ENCODE measurements at places on chromosomes 1 and 21.

DNA sequence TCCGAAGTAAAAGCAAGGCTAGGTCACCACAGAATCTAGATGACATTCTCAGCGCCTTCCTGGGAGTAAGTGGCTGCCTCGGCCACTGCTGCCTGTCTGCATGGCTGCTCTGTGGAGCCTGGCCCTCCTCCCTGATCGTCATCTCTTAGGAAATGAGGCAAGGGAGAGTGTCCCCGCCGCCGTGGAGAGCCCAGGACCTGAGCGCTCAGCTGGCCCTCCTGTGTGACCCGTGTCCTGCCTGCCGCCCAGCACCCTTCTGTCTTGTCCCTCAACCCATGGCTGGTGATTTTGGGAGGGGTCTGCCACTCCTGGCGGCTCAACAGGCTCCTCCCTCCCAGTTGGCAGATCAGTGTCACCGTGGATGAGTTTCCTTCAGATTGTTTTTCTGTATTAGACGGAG lies 156.4 kb upstream of the COL6A1 start:
- DNase-seq: no peak

GRCh38 chr1:98035602-98036002 lies 114.8 kb upstream of the DPYD start:
- peak; percentile 24 for DNase-seq

DNA sequence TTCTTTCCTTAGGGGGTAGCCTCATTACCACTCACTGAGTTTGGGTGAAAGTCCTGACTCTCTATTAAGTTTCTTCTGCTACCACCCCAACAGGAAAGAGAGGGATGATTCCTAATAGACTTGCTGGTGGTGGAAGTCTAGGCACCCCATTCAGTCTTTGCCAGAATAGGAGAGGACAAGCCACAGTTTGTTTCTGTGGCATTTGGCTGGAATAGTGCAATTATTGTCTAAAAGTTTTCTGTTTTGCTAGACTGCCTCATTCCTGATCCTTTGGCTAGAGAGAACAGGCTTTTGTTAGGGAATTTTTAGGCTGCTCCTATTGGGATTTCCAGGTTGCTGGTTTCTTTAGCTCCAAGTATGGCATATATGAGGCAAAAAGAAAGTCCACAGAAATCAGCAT lies 9.9 kb upstream of the HJV start:
- DNase-seq: no peak

DNA sequence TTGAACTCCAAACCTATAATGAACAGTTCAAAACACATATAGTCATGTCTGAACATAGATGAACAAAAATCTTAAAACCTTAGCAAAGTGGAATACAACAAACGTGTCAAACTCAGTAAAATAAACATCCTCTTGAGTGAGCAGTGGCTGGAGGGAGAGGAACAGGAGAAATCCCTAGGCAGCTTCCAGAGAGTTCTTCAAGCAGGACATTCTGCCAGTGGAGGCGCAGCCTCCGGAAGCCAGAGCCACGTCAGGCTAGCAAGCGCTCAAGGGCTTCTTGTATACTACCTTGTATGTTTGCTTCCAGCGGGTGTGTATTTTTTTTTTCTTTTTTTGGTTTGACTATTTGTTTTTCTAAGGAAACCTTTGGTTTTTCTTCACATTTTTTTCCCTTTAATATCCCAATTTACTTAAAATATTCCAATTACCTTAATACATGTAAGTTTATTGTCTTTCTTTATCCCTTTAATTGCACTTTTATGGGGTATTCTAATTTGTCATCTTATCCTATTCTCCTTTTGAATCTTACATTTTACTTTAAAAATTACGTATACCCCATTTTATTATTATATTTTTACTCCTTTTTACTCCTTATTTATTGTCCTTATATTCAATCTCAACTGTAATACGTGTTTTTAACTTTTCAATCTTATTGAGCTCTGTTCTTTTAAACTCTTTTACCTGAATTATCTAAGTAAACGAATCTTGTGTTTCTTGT lies 42.0 kb downstream of the COLGALT2 start:
- no peak for DNase-seq

DNA sequence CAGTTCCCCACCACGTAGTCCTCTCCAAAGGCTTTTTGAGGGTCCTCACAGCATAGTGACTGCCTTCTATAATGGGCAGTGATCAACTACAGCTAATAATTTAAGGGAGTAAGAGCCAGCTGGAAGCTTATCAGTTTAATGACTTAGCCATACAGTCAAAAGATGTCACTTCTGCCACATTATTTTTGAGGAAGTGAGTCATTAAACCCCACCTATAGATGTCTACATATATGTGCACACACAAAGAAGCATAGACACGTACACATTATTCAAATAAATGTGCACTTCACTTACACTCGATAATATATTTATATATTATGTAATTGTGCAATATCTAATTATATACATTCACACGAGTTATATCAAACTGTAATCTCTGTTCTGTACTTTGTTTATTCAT lies 1704.7 kb downstream of the KCNT2 start:
- DNase-seq: no peak

- no peak for DNase-seq
Measured at GRCh38 chr1:214319938-214320337, 39.0 kb downstream of the SMYD2 start.

- DNase-seq: no peak
Measured at GRCh38 chr1:239367196-239367810, 19.1 kb upstream of the CHRM3 start.

GRCh38 chr1:100034470-100034869 lies 64.7 kb downstream of the SLC35A3 start:
- DNase-seq: no peak

DNA sequence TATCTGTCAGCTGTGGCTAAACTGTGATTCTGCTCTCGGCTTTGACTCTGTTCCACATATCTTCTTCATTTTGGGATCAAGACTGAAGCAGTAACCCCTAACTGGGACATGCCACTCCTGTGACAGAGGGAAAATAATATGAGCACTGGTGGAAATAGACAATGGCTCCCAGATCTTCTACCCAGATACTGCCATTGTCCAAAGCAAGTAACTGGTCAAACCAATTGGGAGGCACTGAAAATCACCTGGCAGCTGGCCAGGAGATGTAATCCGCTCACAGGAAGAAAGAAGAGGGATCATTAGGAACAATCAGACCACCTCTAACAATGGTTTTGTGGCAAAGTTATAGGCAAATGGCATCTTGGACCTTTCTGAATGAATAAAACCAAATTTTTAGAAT lies 10.7 kb downstream of the SNX7 start:
- DNase-seq: no peak

DNA sequence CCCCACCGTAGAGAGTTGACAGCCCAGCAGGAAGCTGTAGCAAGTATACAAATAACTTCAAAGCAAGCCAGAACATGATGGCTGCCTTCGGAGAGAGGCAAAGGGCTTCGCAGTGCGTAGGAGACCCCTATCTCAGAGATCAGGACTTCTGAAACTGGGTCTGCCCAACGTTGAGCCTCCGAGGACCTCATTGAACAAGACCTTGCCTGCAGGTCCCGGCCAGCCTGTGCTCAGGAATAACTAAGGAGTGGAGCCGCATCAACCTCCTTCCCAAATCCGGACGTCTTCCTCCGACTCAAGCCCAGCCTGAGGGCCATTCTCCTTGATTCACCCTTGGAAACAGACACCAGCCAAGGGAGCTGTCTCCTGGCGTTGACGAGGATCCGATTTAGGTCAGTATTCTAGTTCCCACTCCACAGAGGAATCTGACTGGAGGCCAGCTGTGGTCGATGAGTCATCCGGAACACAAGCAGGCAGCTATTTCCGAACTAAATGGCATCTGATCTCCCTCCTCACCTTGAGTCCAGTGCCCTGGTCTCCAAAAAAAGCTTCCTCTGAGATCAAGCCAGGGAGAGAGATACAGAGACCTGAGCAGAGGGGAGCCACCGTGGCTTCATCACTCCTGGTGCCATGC lies 166.5 kb upstream of the COA6 start:
- no peak for DNase-seq

GRCh38 chr1:228474507-228474906 lies 12.7 kb upstream of the RNF187 start:
- DNase-seq: no peak

DNA sequence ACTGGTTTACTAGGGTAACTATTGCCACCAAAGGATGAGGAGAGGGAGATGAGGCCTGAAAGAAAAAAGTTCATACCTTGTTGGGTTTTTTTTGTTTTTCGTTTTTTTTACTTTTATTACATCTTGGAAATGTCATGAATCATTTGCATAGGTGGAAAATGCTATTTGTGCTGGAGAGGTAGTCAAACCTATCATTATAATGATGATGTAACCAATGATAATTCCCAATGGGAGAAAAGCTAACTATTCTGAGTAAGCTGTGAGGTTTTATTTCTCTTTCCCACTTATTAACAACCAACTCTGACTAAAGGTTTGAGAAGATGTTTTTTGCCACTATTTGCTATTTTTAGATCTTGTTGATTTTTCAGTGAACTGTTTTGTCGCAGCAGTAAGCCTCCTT lies 29.0 kb downstream of the SH3GLB1 start:
- no peak for DNase-seq

GRCh38 chr1:20578062-20578461 lies 10.8 kb upstream of the CDA start:
- no peak for DNase-seq

GRCh38 chr21:42632771-42633690 lies 20.4 kb upstream of the PDE9A start:
- DNase-seq: no peak

DNA sequence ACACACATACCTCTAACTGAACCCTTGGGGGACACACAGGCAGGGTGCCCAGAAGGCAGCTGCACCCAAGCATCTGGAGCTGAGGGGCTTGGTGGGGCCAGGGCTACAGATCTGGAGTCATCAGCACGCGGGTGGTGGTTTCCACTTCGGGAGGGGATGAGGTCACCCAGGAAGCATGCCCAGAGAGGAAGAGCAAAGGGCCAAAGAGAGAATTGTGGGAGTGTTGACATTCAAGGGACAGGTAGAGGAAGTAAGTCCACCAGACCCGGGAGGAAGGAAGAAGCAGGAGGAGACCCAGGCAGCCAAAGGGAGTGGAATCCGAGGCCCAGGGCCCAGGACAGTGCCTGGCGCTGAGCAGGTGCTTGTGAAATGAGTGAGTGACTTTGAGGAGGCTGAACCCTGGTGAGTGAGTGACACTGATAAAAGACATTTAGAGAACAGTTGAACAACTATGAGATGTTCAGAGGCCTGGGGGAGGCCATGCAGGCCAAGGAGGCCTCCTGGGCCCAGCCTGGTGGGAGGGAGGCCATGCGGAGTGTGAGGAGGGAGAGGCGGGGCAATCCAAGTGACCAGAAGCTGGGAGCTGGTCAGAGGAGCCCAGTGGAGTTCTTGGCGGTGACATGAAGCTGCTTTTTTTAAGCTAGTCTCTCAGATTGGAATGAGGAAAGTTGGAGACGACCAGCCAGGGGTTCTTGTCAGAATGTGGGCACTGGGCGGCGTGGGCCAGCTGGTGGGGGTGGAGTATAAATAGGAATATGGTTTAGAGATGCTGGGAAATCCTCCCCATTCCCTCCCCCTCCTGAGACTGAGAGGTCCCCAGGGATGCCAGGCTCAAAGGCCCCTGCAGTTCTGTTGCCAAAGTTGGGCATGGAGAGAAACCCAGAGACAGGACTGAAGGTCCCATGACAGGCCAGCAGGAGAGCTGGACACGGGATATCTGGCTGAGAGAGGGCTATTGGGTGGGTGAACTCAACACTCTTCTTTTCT lies 7.9 kb downstream of the CDK18 start:
- DNase-seq: no peak

DNA sequence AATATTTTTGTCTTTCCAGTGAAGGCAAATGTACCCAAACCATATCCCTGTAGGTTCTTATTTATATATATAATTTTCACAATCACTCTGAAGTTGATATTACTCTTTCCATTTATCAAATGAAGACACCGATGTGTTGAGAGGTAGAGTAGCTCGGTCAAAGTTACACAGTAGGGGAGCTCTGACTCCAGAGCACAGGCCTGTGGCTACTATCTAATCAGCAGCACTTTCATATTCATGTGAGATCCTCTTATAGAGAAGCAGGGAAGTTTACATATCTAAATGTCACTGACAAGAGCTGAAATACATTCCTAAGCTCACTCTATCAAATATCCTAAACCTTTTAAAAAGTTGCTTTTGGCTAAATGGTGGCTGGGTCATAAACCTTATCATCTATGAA lies 241.1 kb upstream of the B3GALT2 start:
- no peak for DNase-seq

- DNase-seq: no peak
Measured at GRCh38 chr1:6967431-6968111, 182.3 kb downstream of the CAMTA1 start.

DNA sequence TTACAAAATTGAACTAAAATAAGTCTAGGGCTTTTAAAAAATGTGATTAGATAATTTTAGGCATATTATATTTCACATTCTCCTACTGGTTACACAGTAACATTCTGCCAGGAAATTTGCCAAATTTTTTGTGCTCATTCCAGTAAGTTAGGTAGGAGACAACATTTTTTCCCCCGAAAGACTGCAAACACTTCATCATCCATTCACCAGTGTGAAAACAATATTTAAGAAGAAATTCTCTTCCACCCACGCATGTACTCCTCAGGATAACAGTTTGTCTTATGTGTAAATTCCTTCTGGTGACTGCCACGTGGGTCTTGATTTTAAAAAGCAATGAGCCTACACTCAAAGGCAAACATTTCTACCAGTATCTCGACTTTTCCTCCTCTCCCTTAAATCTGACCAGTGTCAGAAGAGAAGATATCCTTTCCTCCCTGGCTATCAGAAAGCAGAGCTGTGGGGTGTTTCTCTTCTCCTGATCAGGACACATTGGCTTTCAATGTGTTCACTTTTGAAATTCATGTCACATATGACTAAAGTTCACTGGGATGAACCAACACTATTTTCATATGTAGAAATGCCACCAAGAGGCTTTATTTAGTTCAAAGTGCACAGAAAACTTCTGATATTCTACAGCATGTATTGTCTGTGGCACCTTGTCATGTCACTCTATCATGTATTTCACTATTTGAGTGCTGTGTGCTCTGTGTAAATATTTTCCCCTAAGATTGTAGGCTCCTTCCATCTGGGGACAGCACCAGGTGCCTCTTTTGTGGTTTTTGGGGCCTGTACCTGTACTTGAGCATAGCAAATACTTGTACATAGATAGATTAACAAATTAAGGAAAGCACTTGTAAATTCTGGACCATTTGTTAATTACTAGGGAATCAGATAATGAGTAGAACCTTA lies 38.6 kb downstream of the LHX9 start:
- DNase-seq: no peak

DNA sequence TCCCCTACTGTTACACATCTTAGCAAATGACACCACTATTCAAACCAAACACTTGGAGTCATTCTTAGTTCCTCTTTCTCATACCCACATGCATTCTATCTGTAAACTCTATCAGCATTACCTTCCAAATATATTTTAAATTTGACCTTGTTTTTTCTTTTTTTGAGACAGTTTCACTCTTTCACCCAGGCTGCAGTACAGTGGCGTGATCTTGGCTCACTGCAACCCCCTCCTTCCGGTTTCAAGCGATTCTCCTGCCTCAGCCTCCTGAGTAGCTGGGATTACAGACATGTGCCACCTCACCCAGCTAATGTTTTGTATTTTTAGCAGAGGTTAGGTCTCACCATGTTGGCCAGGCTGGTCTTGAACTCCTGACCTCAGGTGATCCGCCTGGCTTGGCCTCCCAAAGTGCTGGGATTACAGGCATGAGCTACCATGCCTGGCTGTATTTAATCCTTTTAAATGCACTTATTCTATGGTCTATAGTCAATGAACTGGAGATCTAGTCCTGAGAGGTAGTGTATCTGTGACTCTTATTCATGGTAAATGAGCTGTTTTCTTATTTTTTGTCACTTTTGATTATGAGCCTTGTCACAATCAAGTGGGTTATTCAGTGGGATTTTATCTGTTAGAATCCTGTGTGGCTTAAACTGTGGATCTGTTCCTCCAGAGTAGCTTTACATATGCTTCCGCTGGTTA lies 73.1 kb downstream of the GATAD2B start:
- no peak for DNase-seq

Data from occipital lobe (tissue), 3 donors.